ENCODE measurements at places on chromosomes 11 and 22.

- no peak for DNase-seq
These were observed 666.5 kb downstream of the NTM start for GRCh38 chr11:132036746-132037466.

DNA sequence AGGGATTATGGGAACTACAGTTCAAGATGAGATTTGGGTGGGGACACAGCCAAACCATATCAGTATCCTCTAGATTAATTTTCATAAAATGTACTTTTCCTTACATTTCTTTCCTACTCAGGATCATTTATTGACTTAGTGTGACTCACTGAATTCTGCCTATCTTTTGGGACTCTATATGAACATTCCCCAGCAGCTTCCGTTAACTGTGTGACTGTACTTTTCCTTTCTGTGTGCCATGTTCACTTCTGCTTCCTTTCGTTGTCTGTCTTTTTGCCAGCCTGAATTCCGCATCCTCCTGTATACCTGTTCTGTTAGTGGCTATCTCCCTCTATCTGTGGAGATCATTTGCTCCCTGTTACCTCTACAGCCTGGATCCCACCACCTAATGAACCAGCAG is 48.8 kb downstream of the SPECC1L start:
- DNase-seq, result no peak

GRCh38 chr22:35792506-35792905 is 74.8 kb downstream of the APOL5 start:
- no peak for DNase-seq

DNA sequence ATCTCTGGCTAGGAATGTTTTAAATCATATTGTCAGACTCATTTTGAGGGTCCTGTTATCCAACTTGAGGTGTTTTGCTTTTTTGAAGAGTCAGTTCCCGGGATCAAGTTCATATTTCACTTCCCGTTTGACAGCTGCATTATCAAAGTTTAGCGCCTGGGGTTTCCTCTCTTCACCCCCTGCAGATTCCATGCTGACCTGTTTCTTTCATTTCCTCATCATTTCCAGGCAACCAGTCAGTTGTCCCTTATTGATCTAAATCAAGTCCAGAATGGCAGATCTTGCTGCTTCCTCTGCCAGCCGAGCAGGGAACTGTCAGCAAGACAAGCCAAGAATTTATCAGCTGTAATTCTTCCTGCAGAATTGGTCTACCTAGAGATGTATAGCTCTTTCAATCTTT is 197.6 kb upstream of the SYN3 start:
- DNase-seq, result no peak

DNA sequence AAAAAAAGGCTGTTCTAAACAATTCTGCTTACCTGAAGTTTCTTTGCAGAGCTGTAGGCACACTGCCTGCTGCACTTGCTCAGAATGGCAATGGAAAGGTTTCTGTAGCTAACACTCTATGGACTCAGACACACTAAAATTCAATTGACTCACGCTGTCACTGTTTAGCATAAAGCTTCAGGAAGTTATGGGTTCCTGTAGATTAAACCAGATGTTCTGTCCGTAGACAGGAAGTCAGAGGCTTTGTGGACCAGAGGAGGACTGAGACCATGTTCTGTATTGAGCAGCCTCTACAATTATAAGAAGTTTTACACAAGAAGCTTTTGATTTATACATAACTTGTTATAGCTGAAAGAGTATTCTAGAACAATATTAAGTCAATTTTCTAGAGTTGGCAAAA is 70.4 kb downstream of the GLYATL1 start:
- no peak for DNase-seq

DNA sequence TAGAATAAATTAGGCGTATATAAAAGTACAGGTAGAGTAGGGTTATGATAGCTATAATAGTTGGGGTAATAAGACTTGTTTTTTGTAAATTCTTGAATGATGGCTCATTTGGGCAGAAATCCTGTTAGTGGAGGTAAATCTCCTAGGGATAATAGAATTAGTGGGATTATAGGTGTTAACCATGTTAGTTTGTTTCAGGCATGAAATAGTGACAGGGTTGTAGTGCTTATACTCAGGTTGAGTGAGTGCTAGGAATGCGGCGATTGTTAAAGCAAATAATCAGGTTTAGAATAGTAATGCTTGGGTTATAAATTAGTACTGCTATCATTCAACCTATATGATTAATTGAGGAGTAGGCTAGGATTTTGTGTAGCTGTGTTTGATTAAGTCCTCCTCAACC is 297.1 kb downstream of the DYNC2H1 start:
- DNase-seq, result no peak

- DNase-seq, result peak; percentile 94
These were observed at the start of gene UEVLD for GRCh38 chr11:18588297-18589252. TSS of gene UEVLD (minus strand) at chr11:18588734. CDS start at chr11:18588654, 80 bp downstream.

DNA sequence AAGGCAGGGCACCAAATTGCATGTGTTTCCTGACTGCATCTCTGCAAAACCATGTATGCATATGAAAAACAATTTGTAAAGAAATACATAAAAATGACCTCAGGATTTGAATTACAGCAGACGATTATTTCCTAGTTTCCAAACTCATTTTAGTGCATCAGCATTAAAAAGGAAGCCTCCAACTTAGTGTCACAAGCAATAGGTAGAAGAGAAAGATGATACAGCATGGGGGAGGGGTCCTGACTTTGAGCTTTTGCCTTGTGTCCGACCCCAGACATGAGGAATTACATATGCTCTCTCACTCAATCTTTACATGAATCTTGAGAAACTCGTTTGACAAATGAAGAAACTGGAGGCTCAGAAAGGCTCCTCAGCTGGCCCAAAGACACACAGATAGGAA is 294.6 kb upstream of the NARS2 start:
- DNase-seq, result no peak

GRCh38 chr11:123183391-123184099 is 11.5 kb downstream of the CLMP start:
- no peak for DNase-seq

DNA sequence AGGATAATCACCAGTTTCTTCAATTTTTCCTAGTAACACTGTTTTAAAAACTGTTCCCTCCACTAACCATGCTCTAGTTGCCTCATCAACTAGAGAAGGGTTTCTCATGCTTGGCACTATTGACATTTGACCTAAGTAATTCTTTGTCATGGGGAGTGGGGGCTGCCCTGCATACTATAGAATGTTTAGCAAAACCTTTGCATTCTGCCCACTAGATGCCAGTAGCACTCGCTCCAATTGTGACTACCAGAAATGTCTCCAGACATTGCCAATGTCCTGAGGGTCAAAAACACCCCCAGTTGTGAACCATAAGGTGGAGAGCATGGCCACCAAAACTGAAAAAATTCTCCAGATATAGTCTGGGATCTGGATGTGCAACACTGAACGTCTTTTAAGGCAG is 27.6 kb upstream of the BMAL1 start:
- no peak for DNase-seq

- DNase-seq, result no peak
These were observed 30.2 kb upstream of the TMPRSS5 start for GRCh38 chr11:113736323-113736722.

GRCh38 chr11:31764766-31765165 is 46.4 kb downstream of the PAX6 start:
- no peak for DNase-seq

DNA sequence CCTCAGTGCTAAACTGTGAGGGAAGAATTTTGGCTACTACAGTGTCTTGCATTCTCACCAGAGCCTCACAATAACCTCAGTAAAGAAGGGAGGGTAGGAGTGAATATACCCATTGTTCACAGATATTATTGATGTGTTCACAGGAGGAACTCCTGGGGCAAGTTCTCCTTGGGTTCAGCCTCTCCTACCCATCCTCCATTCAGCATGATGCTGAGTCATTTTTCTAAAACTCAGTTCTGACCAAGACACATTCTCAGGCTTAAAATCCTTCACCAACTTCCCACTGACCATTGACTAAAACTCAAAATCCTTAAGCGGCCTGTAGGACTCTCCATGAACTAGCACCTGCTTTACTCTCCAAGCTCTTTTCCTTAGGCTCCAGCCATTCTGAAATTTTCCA is 48.7 kb downstream of the SYTL2 start:
- DNase-seq, result no peak

DNA sequence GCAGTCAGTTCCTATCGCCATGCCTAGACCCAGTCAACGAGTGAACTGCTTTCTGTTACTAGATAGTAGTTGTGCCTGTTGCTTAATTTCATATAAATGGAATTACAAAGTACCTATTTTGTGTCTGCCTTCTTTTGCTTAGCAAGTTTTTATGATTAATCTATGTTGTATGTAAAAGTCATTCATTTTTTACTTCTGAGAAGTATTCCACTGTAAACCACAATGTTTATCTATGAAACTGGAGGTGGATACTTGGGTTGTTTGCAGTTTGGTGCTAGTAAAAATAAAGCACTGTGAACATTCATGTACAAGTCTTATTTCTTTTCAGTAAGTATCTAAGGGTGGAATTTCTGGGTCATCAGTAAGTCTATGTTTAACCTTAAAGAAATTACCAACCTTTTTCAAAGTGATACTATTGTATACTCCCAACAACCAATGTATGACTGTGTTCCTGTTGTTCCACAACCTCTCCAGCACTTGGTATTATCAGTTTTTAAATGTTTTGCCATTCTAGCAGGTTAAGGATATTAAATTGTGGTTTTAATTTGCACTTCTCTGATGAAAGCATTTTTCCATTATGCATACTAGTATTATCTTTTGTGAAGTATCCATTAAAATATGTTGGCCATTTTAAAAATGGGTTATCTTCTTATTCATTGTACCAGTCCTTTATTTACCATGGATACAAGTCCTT is 68.2 kb downstream of the DNAJC24 start:
- DNase-seq, result no peak

DNA sequence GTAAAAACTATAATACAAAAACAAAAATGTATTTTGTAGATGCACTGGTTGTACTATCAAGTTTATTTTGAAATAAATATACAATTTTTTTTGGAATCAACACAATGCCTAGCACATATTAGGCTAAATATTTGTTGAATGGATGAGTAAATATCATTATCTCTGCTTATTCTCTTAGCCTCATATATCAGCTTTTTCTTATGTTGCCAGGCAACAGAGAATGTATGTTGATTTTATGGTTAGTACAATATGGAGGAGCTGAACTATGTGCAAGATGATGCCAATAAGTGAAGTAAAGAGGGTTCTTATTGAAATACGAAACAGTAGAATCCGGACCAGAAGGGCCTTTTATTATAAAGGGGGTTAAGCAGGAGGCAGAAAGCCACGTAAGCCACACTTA is 94.9 kb downstream of the FAR1 start:
- DNase-seq, result no peak

DNA sequence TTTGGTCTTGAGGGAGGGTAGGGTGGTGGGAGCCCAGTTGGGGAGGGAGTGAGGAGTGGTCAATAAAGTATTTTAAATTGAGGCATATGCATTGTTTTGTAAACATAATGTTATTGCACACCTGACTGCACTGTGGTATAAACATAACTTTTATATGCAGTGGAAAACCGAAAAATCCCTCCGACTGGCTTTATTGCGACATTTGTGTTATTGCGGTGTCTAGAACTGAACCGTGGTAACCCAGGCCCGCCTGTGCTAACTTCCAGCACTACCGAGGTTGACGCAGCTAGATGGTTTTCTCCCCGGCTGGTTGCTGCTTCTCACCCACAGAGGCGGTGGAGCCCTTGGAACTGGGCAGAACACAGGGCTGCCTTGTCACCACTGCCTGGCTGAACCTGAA is 7.6 kb upstream of the RNH1 start:
- no peak for DNase-seq

- DNase-seq, result no peak
These were observed 44.1 kb downstream of the MACROD1 start for GRCh38 chr11:64121663-64122410.

DNA sequence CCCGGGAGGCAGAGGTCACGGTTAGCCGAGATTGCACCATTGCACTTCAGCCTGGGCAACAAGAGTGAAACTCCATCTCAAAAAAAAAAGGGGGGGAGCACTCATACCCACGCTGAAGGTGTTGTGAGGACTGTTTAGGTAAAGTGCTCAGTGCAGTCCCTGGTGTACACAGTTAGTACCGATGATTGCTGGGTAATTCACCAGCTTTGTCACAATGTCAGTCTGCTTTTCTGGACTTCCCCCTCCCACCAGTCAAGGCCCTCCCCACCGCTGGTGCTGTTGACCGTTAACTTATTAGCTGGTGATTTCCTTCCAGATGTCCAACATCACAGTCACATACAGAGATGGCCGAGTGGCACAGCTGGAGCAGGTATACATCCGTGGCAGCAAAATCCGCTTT is 11.9 kb downstream of the SNRPD3 start:
- DNase-seq, result no peak

- DNase-seq, result no peak
These were observed 27.0 kb upstream of the SORL1-AS1 start for GRCh38 chr11:121479698-121480238.
